ENCODE measurements at places on chromosomes 6 and 20. TPM values are rescaled to one million over a fixed set of nuclear protein-coding genes. Genes with fewer than 3 reads are reported as not detected.

OTOR gene
- not detected for polyA plus RNA-seq

NKX2-4 gene
- polyA plus RNA-seq = not detected

IRAK1BP1 gene
- 0.76 TPM for polyA plus RNA-seq

ULBP3 gene
- 0.36 TPM for polyA plus RNA-seq

- DNase-seq = no peak
These were observed 44.3 kb upstream of the ZNF184 start for GRCh38 chr6:27517238-27517637.

DNA sequence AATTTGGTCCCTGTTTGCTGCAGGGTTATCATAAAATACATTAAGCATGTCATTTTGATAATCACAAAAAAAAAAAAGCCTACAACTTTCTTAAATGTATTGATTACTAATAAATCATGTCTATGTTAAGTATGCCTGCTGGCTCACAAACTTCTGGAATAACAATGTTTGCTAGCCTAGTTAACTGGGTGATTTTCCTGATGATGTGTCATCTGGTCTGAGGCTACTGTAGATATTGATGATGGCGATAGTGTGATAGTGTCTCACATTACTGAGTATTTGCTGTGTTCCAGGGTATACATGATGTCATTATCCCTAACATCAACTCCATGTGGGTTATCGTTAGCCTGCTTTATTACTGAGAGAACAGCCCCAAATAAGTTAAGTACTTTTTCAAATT, 86.2 kb upstream of the VSTM2L start:
- DNase-seq = no peak

C6orf15 gene
- polyA plus RNA-seq = not detected

DNA sequence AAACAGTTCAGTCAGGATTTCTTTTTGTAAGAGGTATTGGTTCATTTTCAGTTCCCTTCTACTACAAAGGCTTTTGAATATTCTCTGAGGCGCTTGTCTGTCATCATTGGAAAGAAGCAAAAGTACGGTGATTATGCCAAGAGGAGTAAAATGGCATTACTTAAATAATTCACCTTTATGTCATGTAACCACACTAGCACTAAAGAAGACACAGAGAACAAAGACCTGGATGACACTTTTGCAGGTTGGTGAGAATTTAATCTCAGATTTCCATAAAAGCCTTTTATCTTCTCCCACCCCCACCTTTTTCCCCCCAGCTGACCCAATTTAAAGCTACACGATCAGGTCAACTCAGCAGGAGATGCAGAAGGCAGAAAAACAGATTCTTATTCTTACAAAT, 451.8 kb downstream of the HACE1 start:
- no peak for DNase-seq
